ENCODE measurements at places on chromosomes 2 and 18.

DNA sequence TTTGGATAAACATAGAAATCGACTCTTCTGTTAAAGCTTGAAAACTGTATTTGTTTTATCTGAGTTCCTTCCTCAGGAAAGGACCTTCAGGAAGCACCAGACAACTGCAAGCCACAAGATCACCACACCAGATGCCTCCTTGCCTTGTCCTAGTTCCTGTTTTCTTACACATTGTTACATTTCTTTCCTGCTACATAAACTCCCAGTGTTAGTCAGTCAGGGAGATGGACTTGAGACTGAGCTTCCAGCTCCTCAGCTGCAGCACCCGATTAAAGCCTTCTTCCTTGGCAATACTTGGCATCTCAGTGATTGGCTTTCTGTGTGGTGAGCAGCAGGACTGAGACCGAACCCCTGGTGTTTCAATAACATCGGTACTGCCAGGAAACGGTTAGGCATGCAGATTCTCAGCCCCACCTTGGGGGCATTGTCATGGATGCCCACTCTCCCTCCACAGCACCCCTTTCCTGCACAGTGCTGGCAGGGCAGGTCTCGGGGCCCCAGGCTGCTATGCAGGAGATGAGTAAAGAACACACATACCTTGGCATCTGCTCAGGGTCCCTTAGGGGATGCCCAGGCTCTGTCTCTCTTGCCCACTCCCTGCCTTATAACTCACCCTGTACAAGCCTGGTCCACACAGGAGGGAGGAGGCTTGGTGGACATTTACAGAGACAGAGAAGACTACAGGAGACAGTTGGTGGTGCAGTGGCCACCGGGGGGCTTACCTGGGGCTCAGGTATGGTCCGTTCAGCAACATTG, 32.6 kb downstream of the ANKMY1 start:
- no peak for DNase-seq

DNA sequence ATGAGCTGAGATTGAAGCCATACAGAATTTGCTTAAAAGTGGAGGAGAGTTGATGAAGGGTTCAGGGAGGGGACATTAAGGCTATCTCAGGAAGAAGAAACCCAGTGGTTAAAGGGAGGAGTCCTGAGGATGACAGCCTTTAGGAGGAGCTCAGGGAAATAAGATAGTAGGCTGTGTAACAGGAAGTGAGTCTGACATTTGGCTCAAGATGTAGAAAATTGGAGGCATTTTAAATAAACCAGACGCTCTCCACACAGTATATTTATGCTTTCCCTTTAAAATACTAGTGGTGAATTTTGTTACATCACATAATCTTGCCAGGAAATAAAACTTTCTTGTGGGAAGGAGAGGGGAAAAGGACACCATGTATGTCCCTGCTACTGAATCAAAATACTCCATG, 11.6 kb downstream of the KCNH7 start:
- no peak for DNase-seq

DNA sequence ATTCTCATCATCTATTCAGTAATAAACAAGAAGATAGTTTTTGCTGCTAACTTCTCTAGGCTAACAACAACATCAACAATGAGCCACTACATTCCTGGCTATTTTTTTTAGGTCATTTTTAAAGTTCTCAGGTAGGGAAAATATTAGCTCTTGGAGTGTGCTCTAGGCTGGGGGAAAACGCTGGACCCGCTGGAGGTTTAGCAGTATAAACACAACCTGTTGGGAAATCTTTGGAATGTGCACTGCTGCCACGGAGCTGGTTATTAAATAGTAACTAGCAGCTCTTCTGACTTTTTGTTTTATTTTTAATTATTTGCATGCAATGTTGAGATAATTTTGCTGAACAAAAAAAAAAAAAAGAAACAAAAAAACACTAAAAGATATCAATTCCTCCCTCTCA, 892.1 kb upstream of the ACVR2A start:
- DNase-seq: no peak

DNA sequence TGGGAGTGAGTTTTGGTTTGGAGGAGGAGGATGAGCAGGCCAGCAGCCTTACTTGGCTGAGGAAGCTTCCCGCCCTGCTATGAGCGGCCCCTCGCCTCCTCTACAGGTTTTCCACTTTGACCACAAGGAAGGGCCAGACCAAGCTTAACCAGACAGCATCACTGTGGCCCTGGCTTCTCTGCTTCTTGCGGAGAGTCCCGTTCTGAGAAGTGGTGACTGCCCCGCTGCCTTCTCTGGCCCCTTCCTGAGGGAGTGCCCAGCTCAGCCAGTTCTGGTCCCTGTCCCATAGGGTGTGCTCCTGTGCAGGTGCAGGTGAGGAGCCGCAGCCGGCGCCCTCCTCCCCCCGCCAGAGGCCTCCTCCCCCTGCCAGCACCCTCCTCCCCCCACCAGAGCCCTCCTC, 101.0 kb downstream of the FAM210A start:
- no peak for DNase-seq

DNA sequence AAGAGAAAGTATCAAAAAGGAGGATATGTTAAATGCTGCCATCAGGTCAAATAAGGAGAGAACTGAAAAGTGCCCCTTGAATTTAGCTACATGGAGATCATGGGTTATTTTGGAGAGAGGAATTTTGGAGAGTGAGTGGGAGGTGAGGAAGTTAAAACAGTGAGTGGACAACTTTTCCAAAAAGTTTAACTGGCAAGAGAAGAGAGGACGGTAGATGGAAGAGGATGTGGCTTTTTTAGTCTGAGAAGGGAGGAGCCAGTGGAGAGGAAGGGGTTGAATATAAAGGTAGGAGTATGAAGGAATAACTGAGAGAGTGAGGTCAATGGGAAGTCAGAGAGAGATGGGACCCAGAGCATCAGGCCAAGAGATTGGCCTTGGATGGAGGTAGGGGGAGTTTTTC, 62.5 kb upstream of the NFE2L2 start:
- DNase-seq: no peak

DNA sequence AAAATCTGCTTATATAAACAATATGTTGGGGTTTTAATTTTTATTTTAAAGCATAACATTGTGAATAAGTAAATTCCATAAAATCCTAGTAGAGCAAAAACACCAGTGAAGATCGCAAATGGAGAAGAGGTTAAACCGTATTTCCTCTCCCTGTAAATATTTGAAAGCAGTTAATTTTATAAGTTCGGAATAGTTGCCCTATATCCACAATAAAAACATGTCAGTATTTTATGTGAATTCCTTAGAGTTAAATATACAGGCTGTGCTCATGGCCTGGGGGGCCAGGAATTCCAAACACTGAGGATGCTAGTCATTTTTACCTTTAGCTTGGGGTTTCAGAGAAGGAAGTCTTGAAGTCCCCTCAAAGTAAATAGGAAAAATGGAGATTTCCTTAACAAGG, 135.0 kb downstream of the FIGN start:
- DNase-seq: no peak

GRCh38 chr18:55582325-55582724, 5.7 kb downstream of the TCF4 start:
- no peak for DNase-seq

DNA sequence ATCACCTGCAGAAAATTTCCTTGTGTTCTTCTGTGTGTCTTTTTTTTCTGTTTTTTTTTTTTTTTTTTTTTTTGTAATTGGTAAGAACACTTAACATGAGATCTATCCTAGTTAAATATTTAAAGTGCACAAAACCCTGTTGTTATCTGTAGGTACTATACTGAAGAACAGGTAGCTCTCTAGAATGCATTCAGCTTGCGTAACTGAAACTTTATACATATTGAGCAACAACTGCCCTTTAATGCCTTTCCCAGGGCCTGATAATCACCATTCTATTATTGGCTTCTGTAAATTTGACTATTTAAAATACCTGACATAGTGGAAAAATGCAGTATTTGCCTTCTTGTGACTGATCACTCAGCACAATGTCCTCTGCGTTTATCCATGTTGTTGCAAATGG, 701.8 kb downstream of the SUCLG1 start:
- DNase-seq: no peak

GRCh38 chr2:240645801-240646175, 20.5 kb downstream of the GPR35 start:
- DNase-seq: no peak

GRCh38 chr2:54106631-54107454, 8.6 kb upstream of the ACYP2 start:
- DNase-seq: peak; percentile 8

DNA sequence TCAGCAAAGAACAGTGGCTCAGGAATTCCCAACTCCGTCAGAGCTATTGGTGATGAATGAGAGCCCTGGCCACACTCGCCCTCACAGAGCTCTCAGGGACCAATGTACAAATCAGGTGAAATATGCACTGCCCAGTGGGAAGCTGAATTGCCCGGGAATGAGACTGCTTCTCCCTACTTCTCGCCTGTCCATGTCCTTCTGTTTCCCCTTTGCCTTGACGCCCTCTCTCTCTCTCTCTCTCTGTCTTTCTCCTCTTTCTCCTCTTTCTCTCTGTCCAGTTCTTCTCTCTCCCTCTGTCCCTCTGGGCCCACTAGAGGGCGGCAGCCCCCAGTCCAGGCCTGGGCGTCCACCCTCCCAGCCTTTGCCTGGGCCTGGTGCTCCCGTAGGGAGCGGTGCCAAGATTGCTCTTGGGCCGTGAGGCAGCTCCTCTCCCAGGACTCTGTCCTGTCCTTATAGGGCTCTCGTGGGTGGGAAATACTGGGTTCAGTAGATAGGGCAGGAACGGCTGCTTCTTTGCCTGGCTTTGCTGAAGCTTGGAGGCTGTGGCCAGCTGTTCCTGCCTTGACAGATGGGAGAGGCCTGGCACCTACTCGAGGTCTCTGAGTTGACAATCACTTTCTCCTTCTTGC, 28.4 kb upstream of the PUM2 start:
- DNase-seq: no peak

DNA sequence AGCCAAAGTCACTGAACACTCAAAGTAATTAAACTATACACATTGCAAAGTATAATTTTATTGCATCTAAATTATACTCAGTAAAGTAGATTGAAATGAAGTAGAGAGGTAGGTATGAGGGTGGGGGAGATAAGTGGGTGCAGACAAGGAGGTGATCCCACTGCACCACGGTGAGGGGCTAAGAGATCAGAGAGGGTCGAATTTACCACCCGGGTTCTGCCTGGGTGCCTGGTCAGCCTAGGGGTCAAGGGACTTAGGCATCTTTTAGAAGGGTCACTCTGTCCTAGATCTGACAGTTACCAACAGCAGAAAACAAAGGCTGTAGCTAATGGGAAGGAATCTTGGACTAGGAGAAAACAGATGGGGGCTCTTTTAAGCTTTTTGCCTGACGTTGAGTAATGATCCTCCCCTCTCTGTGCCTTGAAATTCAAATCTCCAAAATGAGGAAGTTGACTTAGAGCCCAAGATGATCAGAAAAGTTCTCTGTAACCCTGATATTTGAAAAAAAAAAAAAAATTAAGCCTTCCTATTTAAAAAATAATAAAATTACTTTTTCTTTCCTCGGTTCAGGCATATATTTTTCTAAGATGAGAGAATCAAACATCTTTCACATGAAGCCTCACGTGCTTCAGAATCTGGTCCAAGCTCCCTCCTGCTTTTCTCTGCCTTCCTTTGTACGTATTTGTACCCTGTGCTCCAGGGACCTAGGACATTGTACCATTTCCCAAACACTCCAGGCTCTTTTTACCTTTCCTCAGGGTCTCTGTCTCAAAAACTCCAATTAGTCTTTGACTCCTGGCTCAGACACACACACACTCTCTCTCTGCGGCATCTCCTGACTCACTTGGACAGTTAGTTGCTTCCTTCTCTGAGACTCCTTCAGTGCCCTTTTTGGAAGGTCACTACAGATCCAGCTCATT, 353.9 kb downstream of the CYRIA start:
- DNase-seq: no peak

GRCh38 chr2:224969633-224970260, 72.5 kb downstream of the DOCK10 start:
- DNase-seq: no peak

GRCh38 chr2:161048317-161048716, 111.9 kb upstream of the TANK start:
- no peak for DNase-seq

DNA sequence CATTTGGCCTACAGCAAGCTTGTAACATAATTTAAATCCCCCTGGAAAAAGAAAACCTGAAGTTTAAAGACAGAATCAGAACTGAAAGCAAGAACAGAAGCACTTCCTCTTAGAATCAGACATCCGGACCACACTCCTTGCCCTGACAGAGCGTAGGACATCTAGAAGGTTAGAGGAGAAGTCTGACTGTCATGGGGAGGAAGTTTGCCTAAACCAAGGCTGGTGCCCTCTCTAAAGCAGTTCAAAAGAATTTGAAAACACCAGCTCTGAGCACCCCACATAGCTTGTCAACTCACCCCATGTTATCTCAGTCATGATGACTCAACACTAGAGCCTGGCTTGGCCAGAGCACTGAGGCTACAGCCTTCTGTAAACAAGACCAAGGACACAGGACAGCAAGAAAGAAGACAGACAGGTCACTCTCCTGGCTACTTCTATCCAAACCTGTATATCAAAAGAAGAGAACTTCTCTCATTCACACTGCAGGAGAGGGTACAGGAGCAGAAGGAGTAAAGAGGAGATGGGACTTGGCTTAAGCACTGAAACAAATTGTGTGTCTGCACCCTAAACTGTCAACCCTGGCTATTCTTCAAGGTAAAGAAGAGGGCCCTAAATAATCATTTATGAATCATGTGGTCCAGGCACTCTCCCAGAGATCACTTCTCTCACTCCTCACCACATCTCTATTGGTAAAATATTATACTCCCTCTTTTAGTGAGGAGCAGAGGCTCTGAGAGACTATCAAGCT, 198.6 kb downstream of the MEMO1 start:
- DNase-seq: no peak

DNA sequence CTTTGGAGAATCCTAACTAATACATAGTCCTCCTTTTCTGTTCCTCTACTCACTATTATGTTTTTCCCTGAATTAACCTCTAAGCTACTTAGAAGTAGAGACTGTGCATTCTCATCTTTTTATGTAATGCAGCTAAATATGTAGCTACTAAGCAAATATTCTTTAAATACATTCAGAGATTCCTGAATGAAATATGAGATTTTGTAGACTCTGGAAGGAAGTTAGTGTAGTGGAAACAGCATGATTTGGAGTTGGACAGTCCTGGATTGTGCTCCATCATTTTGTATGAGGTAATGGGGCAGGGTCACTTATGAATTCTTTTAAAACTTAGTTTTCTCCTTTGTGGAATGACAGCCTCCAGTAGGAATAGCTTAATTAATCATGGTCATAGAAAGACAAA, 24.7 kb upstream of the NT5C1B start:
- no peak for DNase-seq

DNA sequence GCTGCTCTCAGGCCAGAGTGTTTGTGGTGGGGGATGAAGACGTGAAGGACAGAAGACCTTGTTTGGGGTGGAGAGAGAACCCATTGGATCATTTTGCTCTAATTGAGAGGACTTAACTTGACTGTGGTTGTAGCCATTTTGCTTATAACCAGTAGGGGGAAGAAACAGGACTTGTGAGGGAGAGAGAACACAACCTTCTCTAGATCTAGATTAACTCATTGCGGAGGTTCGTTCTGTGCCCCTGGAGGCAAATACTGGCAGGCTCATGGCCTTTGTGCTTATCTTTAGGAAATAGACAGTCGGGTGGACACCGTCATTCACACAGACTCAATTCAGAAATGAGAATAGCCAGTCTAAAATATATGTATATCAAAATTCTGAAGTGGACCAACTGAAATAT, 147.0 kb upstream of the LHCGR start:
- DNase-seq: no peak

- DNase-seq: no peak
Measured at GRCh38 chr2:224611938-224612337, 26.8 kb upstream of the CUL3 start.

Data from effector CD8-positive, alpha-beta T cell (primary cell).